Hypothalamus (tissue), 51 donors: ENCODE measurements at places on chromosomes 2 and 18.

DNA sequence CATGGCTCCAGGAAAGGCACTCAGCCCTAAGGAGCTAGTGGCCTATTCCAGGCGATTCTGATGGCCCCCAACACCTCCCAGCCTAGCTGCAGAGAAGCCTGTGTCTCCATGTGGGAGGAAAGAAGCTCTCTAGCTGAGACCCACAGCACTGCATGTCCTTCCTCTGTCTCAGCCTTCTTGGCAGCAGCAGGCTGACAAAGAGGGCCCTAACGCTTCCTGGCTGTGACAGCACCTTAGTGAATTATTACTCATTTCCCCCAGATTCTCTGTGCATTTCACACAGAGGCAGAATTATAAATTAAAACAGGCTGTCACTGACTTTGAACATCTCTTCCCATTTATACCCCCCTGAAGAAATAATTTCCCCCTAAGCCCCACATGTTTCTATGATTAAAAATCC is 206.8 kb downstream of the CLIP4 start:
- DNase-seq = no peak

DNA sequence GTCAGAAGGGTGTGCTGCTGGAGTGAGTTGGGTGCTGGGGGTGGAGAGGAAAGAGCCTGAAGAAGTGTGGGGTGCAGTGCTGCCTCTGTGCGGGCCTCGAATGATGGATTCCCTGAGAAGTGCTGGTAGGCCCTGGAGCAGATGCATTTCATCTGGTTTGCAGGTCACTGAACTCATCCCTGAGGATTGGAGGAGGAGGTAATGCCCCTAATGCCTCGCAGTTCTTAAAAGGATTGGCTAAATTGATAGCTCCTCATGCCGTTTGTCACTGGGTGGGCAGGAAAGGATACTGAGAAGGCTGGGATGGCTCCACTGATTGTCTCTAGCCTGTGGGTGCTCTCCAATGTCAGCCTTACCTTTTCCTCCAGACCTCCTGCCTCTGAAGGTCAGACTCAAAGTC is 74.1 kb downstream of the CTIF start:
- DNase-seq = no peak

DNA sequence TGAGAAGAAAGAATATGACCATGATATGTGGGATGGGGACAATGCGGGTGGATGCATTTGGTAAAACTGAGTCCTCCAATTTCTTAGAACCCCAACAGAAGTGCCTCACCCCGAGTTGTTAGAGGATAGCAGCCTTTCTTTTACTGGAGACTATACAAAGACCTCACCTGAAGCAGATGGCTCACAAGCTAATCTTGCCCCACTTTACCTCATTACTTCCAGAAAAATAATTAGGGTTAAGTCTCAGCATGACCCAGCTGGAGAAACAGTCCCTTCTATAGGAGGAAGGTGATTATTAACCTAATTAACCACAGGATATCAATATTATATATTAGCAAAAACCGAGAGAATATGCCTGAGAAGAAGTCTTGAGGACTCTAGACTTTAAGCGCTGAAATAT is 128.4 kb downstream of the PDE1A start:
- no peak for DNase-seq

DNA sequence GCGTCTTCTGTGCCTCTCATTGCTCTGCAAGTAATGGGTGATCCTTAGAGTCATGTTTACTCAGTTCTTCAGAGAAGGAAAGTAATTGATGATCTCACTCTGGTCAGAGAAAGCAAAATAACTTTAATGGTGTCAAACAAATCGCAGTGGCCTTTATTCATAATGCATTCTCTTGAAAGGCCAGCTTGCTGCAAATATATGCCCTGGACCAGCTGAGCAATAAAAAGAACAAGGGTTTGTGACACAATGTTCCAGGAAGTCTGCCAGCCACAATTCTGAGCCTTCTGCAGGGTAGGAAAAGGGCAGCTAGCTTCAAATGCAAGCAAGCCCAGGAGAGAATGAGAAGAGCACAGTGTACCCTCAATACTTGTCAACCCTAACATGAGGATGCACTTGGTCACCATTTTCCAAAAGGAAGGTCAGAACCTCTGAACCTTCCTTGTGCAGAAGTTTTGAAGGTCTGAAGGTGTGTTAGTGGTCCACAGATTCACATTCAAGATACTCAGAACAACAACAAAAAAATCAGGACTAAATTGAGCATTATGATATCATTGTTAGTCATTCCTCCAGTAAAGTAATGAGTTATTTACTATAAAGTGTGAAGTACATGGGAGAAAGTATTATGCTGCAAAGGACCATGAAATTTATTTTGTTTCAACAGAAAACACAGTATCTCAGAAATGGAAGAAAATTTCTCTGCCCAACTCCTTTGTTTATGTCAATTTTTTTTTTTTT is 355.6 kb downstream of the PAX3 start:
- no peak for DNase-seq

DNA sequence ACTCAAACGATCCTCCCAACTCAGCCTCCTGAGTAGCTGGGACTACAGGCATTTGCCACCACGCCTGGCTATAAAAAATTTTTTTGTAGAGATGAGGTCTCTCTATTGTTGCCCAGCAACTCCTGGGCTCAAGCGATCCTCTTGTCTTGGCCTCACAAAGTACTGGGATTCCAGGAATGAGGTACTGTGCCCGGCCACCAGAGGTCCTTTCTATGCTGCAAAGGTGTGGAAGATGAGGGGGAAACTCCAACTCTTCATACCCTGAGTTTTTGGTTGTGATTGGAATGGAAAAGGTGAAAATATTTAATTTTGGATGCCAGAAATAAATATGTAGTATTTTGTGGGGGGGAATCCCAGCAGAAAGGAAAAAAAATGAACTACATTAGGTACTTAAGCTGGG is 36.0 kb downstream of the MRPL33 start:
- no peak for DNase-seq

GRCh38 chr2:238831177-238831576 is 16.7 kb upstream of the TWIST2 start:
- DNase-seq = no peak

- no peak for DNase-seq
Observed at GRCh38 chr2:54783349-54783748, 59.9 kb downstream of the EML6 start.

- no peak for DNase-seq
Observed at GRCh38 chr2:182088681-182089320, 103.1 kb downstream of the PPP1R1C start.

DNA sequence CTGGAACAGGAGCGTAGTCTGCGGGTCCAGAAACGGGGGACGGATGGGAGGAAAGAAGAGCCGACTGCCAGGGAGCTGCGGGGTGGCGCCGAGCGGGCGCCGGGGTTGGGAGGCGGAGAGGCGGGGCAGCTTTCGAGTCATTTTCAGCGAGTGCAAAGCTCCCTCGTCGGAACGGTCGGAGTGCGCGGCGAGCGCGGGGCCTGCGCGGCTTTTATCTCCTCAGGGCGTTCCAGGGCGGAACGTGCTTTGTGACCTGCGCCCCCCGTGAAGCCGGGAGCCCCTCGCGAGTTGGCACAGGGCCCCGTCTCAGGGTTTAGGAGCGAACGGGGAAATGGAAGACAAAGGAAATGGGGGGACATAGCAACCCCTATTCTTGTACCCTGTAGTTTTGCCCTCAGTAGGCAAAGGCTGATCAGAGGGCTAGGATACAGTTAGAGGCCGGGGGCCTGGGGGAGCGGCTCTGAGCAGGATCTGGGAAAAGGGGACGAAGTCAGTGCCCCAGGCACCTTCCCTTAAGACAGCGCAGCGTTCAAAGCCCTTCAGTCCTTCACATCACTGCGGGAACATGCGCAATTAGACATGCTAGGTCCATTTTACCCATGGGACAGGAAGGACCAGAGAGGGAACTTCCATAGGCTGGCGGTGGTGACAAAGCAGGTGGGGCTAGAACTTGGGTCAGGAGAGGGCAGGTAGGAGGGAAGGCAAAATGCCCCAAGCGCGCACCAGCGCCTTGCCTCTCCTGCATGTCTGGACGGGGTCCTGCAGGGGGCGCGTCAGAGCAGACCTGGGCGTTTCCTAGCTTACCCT is 60.1 kb upstream of the IL1RL1 start:
- no peak for DNase-seq

DNA sequence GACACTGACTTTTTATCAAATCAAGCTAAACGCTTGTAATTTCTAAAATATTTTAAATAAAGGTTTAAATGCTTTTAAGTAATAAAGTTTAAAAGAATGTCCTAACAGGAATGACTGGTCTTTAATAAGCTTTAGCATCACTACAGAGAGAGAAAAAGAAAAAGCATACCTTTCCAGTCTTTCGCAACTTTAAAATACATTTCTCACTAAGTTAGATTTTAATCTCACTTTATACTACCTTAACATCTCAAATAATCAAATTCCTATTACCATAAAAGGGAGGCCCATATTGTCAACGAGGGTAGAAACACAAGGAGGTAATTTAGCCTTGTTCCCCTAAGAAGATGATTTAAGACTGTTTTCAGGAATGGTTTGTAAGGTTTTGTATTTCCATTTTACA is 80.7 kb downstream of the STRN start:
- no peak for DNase-seq

DNA sequence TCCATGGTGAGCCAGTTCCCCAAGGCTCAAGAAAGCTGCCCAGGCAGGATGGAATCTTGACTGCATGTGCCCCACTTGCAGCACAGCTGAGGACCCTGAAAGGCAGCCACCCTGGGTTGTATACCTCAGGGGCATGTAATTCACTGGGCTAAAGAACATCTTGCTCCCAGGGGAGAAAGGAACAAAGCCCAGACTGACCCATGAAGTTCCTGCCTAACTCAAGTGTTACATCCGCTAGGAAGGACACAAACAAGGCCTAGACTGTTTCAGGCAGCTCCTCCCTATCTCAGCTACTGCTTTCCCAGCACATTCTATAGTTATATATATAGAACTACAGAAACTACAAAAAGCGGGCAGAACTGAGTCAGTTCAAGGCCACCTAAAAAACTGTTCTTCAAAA is 69.0 kb downstream of the RBM43 start:
- DNase-seq = no peak
